ENCODE measurements at places on chromosomes 12 and 14.

GRCh38 chr14:22545842-22546721, 42.9 kb downstream of the DAD1 start:
- DNase-seq: no peak

GRCh38 chr14:96204151-96205058, at the start of gene BDKRB2:
BDKRB2 (plus strand) TSS chr14:96204839; CDS start chr14:96237108, 32,269 bp downstream.
- DNase-seq: no peak

- DNase-seq: no peak
Measured at GRCh38 chr12:82659343-82660207, 27.1 kb upstream of the TMTC2 start.

GRCh38 chr12:75944097-75944904, 87.3 kb downstream of the PHLDA1 start:
- DNase-seq: no peak

GRCh38 chr14:85182282-85182681, 347.7 kb upstream of the FLRT2 start:
- no peak for DNase-seq

Measured in stimulated activated CD8-positive, alpha-beta memory T cell treated with anti-CD3 and anti-CD28 coated beads, Interleukin-4, amount 100 ng/mL, for 24 hours (primary cell).